ENCODE measurements at places on chromosomes 5 and 9.

DNA sequence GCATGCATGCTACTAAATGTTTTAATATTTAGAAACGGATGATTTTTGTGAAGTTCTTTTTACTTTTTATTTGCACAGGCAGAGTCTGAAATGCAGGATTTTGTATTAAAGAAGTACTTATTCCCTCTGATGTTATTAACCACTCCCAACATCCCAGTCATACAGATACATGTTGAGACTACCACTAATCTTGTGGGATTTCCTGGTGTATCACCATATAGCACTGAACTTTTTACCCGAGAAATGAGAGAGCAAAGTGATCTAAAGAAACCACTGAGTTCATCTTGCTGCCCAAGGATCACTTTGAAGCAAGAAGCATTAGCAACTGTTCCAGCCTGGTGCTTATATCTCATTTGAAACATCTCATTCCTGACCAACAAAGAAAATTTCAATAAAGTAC is 443.8 kb downstream of the BNC2 start:
- no peak overlapping the region for H3K4me3 ChIP-seq
- no peak for DNase-seq
- no peak overlapping the region for H3K27ac ChIP-seq
- no peaks in the 10 kb centered on the region for H3K36me3 ChIP-seq
- no peaks in the 10 kb centered on the region for H3K4me1 ChIP-seq

DNA sequence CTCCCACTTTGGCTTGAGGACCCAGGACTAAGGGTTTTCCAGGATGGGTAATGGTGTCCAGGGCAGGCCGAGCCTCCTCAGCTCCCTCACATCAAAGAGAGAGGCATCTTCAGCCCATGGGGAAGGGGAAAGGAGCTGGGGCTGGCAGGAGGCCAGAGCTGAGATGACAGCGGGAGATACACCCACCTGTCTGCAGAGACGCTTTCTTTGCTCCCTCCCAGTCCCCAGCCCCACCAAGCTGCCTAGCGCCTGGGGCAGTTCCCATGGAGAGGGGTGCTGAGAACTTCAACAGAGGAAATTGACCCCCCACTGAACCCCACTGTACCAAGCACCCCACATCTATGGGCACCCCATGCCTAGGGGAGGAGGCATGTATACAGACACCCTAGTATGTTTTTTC is 10.6 kb downstream of the PCDH1 start:
- no peak overlapping the region for H3K4me3 ChIP-seq
- H3K36me3 ChIP-seq: peaks cover 10% of the 10 kb centered on the region
- no peaks in the 10 kb centered on the region for H3K27me3 ChIP-seq

DNA sequence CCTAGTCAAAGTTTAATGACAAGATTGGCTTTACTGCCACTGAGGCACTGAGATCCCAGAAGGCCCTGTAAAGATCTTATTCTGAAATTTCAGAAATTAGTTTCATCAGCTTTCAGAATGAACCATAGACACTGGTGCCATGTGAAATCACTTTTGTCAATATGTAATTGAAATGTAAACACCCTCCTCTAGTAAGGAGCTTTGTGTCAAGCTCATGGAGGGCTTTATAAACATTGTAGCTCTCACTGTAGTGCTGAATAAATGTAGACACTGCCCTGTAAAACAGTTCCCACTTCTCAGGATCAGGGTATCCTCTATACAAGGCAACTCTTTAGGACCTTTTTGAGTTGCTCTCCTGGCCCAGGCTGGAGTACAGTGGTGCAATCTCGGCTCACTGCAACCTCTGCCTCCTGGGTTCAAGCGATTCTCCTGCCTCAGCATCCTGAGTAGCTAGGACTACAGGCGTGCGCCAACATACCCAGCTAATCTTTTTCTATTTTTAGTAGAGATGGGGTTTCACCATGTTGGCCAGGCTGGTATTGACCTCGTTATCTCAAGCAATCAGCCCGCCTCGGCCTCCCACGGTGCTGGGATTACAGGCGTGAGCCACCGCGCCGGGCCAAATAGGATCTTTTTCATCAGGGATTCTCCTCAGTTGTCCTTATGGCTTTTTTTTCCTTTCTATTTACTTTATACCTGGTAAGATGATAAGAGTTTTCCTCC is 1823.9 kb upstream of the CDH9 start:
- H3K4me3 ChIP-seq: no peak overlapping the region
- no peaks in the 10 kb centered on the region for H3K4me1 ChIP-seq
- no peaks in the 10 kb centered on the region for H3K27me3 ChIP-seq
- H3K36me3 ChIP-seq: no peaks in the 10 kb centered on the region
- DNase-seq: no peak

DNA sequence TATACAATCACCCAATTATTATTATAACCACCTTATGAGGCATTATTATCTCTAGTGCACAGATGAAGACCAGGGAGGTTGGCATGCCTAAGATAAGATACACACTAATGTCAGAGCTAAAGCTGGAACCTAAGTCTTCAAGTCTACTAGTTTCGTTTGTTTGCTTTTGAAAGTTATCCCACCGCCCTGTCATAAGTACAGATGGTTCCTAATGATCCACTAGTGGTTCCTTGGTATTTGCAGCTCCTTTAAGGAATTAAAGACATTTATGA is 14.1 kb downstream of the NDUFA8 start:
- H3K27ac ChIP-seq: no peak overlapping the region
- H3K4me3 ChIP-seq: no peak overlapping the region
- peaks cover 3% of the 10 kb centered on the region for H3K4me1 ChIP-seq
- DNase-seq: no peak
- no peaks in the 10 kb centered on the region for H3K27me3 ChIP-seq

GRCh38 chr5:33241802-33242201 is 199.0 kb upstream of the TARS1 start:
- H3K4me3 ChIP-seq: no peak overlapping the region
- H3K36me3 ChIP-seq: no peaks in the 10 kb centered on the region
- DNase-seq: no peak
- no peaks in the 10 kb centered on the region for H3K4me1 ChIP-seq

- H3K27me3 ChIP-seq: no peaks in the 10 kb centered on the region
- peak overlapping the region; percentile 90 for H3K27ac ChIP-seq
- no peak for DNase-seq
- no peaks in the 10 kb centered on the region for H3K36me3 ChIP-seq
These were observed 853 bp downstream of the DCP2 start for GRCh38 chr5:112977440-112977861.
